ENCODE measurements at places on chromosomes 16 and 17. TPM values are rescaled to one million over a fixed set of nuclear protein-coding genes. Genes with fewer than 3 reads are reported as not detected.

DNA sequence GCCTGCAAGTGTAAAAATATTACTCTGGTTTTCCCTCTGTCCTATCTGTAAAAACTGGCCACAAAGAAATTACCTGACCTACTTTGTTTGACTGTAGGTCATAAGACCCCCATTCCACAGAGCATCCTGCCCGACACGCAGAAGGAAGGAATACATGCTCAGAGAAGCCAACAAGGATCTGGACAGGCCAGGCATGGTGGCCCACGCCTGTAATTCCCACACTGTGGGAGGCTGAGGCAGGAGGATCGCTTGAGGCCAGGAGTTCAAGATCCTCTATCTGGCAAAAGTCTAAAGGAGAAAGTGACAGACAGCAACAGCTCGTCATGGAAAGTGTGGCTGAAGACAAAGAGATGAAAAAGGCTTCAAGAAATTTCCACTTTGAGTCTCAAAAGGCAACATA lies 78.2 kb upstream of the RNU2-1 start:
- DNase-seq = no peak

DNA sequence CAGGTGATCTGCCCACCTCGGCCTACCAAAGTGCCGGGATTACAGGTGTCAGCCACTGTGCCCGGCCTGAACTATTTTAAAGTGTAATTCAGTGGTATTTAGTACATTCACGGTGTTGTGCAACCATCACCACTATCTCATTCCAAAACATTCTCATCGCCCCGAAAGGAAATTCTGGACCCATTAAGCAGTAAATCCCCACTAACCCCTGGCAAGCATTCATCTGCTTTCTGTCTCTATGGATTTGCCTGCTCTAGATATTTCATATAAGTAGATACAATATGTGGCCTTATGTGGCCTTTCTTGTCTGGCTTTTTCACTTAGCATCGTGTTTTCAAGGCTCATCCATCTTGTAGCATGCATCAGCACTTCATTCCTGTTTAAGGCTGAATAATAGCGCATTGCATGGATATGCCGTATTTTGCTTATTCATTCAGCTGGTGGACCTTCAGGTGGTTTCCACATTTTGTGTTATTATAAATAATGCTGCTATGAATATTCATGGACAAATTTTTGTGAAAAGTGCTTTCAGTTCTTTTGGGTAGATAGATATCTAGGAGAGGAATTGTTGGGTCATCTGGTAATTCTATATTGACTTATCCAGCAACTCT lies 8.4 kb upstream of the HERPUD1 start:
- DNase-seq = no peak

DNA sequence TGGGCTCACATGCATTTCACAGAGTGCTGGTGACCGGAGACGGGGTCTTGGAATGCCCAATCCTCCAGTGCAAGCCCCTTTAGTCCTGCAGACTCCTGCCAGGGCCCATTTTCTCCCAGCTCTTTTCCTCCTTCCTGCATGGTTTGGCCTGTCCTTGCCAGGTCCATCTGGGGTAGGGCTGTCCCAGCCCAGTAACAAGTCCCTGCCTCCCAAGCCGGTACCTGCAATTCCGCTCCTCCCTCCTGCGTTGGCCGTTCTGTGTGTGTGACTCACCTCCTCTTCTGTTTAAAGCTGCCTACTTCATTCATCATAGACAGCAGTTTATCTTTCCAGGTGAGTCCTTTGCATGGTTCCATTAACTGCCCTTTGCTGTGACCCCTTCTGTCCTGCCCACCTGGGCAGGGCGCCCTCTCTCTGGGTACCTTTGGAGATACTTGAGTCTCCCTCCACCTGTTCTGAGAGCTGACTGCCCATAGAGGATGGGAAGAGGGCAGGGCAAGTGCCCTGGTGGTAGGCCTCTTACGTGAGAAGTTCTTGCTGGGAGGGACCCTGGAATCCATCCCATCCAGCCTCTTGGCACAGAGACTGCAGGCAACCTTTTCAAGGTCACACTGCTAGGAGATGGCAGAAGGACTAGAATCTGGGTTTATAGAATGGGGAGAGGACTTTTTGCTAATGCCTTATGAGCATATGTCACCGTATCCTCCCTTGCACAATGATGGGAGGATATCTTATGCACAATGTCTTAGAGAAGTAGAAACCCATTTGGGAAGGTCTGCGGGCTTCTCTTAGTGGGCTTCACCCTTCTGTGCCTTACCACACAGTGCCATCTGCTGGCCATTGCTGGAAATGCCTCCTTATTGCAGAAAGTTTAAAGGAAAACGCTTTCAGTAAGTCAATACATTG lies 29.7 kb upstream of the LGALS9 start:
- peak; percentile 68 for DNase-seq

DNA sequence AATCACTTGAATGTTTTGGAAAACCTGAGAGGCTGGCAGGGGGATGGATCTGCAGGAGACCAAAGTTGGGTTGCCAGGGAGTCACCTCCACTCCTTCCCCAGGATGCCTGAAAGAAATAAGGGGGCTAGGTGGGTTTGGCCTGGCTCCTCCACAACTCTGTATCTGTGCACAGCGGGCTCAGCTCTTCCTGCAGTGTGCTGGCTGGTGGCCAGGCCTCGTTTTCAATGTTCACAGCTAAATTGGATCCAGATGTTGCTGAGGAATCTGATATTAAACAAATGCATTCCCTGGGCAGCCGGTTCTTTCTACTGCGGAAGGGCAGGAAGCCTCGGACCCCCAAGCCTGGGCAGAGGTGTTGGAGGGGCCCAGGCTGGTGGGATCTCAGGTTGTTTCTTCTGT lies 106.2 kb downstream of the N4BP1 start:
- DNase-seq = no peak

The CCDC92B gene
- not detected for total RNA-seq

The CCDC40 gene
- 1.1 TPM for total RNA-seq
